ENCODE measurements at places on chromosomes 11 and 22. TPM values are rescaled to one million over a fixed set of nuclear protein-coding genes. Genes with fewer than 3 reads are reported as not detected.

DNA sequence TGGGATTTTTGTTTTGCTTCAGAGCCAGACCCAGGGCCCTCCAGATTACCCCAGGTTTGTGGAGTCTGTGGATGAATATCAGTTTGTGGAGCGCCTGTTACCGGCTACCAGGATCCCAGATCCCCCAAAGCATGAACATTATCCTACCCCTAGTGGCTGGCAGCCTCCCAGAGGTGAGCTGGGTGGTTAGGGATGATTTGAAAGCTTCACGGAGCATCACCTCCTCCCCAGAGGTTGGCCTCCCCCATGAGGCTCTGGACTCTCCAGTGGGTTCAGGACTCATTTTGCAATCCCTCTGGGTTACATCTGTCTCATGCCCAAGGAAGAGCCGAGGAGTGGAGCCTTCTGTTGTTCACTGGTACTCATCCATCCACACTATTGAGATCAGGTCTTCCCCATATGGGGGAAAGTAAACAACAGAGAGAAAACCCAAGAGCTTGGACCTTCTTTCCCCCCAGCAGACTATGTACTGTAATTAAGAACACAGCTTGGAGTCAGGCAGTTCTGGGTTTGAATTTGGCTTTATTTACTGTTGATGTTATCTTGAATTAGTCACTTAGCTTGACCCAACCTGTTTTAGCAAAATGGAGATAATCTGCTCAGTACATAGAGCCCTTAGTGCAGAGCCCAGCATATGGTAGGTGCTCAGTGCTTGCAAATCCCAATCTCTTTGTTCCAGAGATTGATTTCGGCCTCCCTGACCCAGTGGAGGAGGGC is 2.5 kb downstream of the MRPL49 start:
- no peak for DNase-seq

DNA sequence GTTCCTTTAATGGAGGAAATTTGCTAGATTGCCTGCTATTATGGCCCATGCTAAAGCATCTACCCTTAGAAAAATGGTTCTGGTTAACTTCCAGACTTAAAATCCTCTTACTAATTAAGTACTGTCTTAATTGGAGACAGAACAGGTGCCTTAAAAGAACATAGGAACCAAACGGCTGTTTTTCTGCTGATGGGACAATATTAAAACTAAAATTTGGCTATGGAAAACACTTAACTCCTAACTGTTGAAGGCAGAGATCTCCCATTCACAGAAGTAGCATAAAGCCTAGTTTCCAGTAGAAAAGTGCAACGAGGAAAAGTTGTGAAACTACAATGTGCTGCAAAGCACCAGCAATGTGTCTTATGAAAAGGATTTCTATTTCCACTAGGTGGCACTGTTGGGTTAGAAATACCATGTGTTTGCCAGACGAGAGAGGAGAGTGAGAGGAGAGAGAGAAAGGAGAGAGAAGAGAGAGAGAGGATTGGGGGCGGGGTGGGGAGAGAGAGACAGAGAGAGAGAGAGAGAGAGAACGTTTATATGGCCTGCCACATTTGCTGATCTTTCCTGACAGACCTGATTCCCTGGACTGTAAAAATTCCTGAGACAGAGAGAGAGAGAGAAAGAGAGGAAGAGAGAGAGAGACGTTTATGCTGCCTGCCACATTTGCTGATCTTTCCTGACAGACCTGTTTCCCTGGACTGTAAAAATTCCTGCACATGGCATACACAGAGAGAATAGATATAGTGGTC is 51.5 kb downstream of the FAM181B start:
- no peak for DNase-seq

DNA sequence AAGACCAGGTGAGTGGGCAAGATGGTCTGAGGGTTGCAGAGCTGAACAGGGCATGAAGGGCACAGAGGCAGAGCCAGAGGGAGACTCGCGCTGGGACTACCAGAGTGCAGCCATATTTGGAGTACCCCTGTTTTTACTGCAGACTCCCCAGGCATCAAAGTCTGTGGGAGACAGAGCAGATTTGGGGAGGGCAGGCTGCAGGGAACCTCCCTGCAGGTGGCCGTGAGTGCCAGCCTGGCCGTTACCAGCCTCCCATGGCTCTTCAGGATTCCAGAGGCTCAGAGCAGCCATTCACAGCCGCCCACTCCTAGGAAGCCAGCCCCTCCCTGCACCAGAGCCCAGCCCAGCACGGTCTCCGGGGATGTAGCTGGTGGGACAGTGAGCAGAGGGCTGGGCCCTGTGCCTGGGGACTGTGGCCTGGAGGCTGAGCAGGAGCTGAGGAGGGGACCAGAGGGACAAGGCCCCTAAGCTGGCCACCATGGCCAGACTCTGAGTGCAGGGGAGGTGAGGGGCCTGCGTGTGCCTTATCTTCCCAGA is at the start of gene SEPTIN3:
TSS of gene SEPTIN3 (plus strand) at position 334 of the 537 bp plus-strand sequence. CDS start 2,050 bp downstream, outside the sequence.
- no peak for DNase-seq

DNA sequence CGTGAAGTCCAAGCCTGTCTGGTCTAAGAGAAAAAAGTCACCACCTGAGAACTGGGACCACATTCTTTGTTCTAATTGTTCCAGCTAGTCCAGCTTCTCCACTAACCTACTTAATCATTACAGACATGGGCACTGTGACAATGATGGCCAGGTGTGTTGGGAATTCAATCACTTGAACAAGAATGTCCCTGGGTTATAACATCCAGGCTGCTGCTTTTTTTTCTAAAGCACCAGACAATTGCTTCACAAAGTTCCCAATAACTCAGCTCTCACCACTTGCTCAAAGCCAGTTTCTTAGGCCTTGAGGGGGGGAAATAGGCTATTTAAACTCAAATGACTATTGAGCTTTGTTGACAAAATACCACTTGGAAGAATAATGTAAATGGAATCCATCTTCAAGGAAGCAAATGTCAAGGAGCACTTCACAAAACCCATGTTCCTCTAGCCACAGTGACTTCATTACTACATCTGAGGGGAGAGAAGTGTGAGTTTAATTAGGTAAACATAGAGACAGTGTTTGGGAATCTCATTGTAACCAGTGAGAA is 80.3 kb downstream of the ME3 start:
- no peak for DNase-seq

DNA sequence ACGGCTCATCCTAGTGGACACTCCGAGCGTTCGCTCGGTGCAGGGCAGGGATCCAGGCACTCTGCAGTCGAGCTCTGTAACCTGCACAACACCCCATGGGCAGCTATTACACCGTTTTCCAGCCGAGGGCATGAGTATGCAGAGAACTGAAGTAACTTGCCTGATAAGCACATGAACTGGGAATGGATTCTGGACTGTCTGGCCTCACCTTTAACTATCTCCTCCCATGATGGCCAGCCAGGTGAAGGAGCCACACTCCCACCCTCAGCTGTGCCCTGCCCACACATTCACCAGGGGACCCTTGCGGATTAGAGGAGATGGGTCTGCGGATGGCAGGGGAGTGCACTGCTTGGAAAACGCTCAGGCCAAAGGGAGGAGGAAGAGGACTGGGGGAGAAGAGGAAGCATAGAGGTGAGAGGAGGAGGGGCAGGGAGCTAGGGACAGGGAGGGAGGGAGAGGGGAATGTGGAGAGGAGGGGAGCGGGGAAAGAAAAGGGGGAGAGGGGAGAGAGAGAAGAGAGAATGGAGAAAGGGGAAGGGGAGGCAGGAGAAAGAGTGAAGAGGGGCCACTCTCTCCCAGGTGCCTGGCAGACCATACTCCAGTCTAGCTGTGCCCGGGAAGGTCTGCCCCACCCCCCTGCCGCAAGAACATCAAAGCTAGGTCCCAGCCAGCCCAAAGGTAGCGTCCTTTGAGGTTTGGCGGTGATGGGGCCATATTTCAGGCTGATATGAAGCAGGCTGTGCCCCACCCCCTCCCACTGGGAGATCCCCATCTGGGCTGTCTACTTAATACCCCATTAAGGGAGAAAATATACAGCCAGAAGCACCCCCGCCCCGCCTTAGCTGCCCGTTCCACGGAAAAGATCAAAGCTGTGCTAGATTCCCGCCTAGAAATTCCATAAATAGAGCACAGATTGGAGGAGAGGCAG is 33.2 kb upstream of the TCF20 start:
- no peak for DNase-seq

GRCh38 chr11:70493089-70493474 is 94.8 kb downstream of the CTTN start:
- DNase-seq, result peak; percentile 15

DNA sequence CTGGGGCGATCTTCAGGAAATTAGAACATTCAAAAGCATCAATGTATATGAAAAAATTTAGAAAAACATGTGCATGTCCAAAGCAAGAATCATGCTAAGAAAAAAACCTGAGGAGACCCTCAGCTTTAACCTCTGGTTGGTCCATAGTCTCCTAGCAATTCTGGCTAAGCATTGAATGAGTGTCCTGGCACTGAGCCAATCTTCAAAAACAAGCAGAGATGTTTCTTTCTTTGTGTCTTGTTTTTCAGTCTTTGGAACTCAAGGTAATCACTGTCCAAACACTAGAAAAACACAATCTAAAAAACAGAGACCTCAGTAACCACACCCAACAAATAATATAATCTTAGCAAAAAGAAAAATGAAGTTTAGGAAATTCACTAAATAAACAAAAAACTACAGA is 205.4 kb upstream of the CARD18 start:
- no peak for DNase-seq

DNA sequence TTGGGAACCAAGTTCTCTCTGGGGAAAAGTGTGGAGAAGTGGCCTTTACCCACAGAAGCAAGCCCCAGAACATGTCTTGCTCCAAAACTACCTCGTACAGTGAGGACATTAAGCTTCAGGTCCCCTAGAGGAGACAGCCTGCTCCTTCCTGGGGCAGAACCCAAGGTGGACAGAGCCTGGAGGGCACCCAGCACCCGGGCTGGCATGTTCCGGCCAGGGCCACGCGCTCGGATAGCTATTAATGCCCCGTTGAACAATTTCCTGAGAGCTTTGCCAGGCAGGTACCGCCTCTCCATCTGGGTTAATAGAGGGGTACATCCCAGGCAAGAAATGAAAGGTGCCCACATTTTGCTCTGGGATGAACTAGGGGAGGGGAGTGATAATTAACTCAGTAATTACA is 169.0 kb upstream of the GRK3 start:
- DNase-seq, result no peak

DNA sequence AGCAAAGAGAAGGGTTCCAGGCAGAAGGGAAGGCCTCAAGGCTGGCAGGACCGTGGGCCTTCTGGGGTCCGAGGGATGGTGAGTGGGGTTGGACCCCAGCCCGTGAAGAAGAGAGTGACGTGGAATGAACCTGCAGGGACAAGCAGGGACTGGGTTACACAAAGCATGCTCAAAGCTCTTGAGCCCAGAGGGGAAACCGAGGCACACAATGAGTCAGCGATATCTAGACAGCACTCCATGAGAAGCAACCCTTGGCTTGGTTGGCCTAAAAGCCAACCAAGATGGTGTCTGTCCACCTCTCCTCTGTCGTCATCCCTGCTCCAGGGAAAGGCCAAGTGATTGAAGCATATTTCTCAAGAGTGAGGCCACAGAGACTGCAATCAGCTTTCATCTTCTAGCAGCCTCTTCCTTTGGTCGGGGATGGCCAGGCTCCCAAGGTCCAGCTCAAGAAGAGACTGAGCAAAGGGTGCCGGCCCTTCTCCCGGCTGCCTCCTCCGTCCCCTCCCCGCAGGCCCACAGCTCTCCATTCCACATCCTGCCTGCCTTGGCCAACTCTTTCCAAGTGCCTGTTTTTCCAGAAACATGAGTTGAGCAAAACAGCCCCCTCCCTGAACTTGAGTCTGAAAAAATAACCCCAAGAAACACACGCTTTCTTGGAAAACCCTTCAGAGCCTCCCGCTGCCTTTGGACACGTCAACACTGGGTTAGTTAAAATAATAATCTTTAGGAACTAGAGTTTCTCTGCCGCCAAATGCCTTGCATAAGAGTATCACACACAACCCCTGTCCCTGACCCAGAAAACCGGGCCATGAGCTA is 556.6 kb downstream of the MIAT start:
- peak; percentile 88 for DNase-seq

DNA sequence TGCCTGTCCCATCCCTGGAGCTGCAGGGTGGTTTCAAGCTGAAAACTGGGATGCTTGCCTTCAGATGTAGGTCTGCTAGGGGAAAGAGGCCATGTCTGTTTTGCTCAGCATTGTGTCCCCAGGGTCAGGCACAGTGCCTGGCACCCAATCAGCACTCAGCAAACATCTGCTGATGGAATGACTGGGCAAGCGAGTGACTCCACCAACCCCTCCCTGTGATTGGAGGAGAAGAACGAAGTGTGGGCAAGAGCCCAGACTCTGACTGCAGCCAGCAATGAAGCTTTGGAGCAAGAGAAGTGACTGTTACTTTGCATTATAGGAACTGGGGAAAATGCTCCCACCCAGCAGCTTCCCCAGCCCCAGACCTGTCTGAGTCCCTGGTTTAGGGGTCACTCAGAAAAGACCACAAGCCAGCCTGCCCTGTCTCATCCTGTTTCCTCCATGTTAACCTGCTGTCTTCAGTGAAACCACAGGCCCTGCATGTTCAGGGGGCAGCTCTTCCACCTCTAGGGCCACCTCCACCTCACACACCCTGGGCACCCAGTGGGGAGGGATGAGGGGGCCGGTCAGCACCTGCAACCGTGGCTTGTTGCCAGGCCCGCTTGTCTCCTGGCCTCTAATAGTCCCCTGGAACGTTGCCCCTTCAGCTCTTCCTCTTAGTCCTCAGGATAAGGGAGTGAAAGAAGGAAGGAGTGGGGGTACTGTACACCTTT is 147.4 kb downstream of the TRIM29 start:
- DNase-seq, result peak; percentile 67

DNA sequence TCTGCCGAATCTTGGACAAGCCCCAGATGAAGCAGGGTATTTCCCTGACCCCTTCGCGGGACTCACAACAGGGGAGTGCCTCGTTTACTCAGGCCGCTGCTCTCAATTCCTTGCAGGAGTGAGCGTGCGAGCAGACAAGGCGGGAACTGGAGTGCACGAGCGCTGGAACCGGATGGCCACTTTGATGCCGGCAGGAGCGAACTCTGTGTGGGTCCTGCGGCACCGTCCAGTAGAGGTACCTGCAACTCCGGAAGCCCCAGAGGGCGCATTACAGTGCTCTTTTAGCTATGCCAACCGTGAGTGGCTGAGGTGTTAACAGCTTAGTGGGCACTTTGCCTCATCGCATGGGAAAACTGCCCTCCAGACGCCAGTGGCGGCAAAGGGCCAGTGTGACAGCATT is 182.3 kb upstream of the ANO3 start:
- DNase-seq, result peak; percentile 64

Gene ACTN3
- total RNA-seq, result not detected

Gene PLEKHA7
- total RNA-seq, result 17.1 TPM

Gene KRTAP5-8
- not detected for total RNA-seq

Gene YPEL1
- total RNA-seq, result 9.1 TPM

Gene P2RY2
- total RNA-seq, result 3.9 TPM

Gene OR10W1
- not detected for total RNA-seq

Gene CALCA
- total RNA-seq, result not detected
